ENCODE measurements at places on chromosomes 3 and 15. TPM values are rescaled to one million over a fixed set of nuclear protein-coding genes. Genes with fewer than 3 reads are reported as not detected.

The MESP1 gene
- 10.2 TPM for polyA plus RNA-seq

The RBMS3 gene
- polyA plus RNA-seq, result 3.9 TPM

The ADGRG7 gene
- polyA plus RNA-seq, result 7.4 TPM

The HCLS1 gene
- polyA plus RNA-seq, result 22.2 TPM

The TRIM69 gene
- polyA plus RNA-seq, result 38.6 TPM

The SQOR gene
- 415 TPM for polyA plus RNA-seq

The UROC1 gene
- not detected for polyA plus RNA-seq

The CRABP1 gene
- not detected for polyA plus RNA-seq

The GOLGA8Q gene
- not detected for polyA plus RNA-seq

All from sigmoid colon (tissue), 7 donors.